ENCODE measurements at places on chromosomes 5 and 9.

GRCh38 chr5:159956074-159956473, 39.8 kb downstream of the ADRA1B start:
- no peak for DNase-seq

DNA sequence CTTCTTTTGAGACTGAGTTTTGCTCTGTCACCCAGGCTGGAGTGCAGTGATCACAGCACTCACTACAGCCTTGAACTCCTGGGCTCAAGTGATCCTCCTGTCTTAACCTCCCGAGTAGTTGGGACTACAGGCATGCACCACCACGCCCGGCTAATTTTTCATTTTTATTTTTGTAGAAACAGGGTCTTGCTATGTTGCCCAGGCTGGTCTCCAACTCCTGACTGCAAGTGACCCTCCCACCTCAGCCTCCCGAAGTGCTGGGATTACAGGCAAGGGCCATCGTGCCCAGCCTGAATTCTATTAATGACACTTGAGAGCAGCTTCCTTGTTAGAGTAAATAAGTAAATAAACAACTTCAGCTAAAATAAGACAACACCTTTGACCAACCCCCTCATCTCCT, 12.3 kb downstream of the ROR2 start:
- no peak for DNase-seq

DNA sequence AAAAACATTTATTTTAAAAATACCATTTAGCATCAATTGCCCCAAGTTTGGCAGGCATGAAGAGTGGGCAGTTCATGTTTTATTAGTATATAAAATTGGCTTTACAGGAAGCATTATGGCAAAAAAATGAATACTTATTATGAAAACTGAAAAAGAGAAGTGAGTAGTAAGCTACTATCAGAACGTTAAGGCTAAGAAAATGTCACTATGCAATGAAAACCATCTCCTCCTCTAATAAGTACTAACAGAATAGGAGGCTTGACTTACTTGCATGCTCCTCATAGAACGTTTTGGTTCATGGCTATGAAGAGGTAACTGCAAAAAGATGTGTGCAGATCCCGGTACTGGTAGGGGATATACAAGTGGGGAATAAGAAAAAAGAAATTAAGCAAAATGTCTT, 23.6 kb downstream of the TICAM2 start:
- DNase-seq, result no peak

- DNase-seq, result no peak
Measured at GRCh38 chr5:143119291-143119769, 284.2 kb downstream of the NR3C1 start.

- peak; percentile 55 for DNase-seq
Measured at GRCh38 chr5:127695346-127695745, 7.8 kb upstream of the CCDC192 start.

- no peak for DNase-seq
Measured at GRCh38 chr9:97517331-97518089, 16.0 kb downstream of the TMOD1 start.

DNA sequence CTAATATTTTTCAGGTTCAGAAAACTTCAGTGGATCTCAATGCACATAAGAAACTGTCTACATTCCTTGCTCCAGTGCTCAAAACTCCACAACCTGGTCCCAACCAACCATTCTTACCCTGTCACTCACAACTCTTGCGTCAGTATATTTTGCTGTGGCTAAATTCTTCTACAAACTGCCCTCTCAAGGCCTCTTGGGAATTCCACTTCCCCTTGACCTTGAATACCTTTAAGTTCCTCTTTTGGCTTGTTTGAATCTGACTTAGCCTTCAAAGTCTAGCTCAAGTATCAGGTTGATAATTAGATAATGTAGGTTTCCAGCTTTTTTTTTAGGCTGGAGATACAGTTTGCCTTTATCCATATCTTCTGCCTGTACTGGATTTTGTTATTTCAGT, 128.3 kb downstream of the SLF1 start:
- no peak for DNase-seq
